Activated CD4-positive, alpha-beta T cell treated with anti-CD3 and anti-CD28 coated beads, Interleukin-2, amount 10 ng/mL, durations not matched to agents 24 days and 14 days (primary cell): ENCODE measurements at places on chromosomes 3 and 15.

GRCh38 chr3:106294121-106294520, 425.3 kb upstream of the CBLB start:
- DNase-seq = no peak

- no peak for DNase-seq
Observed at GRCh38 chr3:128296469-128297251, 143.4 kb downstream of the EEFSEC start.

DNA sequence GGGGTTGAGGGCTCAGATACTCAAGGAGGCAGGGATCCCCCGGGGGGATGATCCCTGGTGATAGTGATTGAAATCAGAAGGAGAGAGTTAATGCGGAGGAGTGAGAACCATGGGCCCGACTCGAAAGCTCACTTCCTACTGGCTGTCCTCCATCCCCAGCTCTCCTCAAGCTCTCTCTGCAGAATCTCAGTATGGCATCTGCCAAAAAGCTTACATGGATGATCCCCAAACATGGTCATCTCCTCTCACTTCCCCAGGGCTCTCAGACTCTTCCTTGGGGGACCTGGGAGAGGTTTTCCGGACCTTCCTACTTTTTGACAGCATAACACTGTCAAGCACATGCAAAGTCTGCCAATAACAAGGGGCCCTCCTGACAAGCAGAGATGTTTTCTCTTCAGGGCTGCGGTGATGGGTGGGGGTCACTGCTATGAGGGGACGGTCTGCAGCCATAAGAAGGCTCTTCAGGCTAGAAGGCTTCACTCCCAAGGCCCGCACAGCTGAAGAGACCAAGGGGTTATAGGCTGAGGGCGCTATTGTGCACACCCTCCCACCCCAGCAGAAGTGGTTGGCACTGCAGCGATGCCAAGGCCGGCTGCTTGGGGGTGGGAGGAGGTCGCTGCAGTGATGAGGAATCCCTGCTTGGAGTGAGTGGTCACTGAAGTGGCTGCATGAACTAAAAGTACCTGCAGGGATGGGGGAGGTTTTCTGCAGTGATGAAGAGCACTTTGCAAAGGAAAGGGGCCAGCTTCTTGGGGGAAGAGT, 828 bp upstream of the VWA5B2 start:
- DNase-seq = no peak

- DNase-seq = no peak
Observed at GRCh38 chr3:42122261-42123011, 31.3 kb downstream of the TRAK1 start.

GRCh38 chr3:13282358-13282985, 137.7 kb downstream of the NUP210 start:
- DNase-seq = no peak

DNA sequence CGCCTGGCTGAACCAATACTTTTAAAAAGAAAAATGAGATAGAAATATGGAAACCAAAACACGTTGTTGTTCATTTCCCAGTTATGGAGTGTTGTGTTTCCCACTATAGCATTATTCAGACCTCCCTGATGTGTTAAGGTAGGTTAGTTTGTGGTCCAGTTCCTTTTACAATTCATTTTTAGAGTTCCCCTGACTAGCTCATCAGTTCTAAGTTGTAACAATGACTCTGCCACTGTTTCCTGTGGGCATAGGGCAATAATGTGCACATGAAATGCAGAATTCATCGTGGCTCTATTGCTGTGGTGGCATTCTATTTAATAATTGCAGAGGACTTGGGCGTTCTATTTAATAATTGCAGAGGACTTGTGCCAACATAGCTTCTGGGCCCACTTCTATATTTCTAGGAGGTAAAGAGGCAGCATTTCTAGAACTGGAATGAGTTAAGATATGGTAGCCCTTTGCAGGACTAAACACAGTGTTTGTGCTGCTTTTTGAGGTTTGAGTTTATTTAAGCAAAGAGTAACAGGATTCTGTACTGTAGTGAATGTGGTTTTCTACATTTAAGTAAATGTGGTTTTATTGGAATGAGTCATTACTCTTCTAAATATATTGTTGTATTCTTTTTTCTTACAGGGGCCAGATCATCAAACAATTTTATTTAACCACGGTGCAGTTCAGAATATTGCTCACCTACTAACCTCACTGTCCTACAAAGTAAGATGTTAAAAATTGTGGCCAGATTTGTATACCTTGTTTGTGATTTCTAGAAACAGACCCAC, 47.5 kb downstream of the ARMC8 start:
- DNase-seq = no peak

DNA sequence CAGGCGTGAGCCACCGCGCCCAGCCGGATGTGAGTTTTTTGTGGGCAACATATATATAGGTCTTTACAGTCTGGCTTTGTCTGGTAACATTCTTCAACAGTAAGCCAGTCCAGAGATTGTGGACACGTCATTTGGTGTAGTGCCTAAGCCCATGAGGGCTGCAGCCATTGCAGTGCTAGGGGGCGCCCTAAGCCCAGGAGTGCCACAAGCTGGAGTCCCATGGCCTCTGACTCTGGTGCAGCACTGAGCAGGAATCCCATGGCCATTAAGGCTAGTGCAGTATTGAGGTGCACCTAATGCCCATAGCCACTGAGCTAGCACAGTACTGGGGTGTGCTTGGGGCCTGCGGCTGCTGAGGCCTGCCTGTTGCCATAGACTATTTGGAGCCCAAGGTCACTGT, 136.4 kb upstream of the NDN start:
- no peak for DNase-seq

GRCh38 chr3:140143367-140144069, 208.5 kb downstream of the CLSTN2 start:
- DNase-seq = no peak

DNA sequence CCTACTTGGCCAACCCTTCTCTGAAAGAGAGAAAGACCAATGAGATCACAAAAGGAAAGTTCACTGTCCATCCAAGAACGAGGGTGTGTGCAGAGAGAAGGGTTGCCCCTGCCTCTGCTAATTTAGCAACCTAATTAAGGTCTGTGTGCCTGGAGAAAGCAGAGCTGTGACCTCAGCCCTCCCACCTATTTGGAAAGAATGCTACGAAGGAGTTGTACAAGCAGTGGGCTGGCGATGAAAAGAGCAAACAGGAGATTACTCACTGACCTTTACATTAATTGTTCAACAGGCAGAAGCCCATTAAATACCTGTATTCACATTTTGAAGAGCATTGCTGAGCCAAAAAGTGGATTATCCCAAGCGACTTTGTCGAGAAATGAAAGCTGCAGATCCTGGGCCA, 314.9 kb downstream of the NTRK3 start:
- DNase-seq = no peak

GRCh38 chr15:53910236-53910849, 67.9 kb upstream of the UNC13C start:
- DNase-seq = no peak

GRCh38 chr3:34015204-34016142, 217.0 kb downstream of the PDCD6IP start:
- DNase-seq = no peak

DNA sequence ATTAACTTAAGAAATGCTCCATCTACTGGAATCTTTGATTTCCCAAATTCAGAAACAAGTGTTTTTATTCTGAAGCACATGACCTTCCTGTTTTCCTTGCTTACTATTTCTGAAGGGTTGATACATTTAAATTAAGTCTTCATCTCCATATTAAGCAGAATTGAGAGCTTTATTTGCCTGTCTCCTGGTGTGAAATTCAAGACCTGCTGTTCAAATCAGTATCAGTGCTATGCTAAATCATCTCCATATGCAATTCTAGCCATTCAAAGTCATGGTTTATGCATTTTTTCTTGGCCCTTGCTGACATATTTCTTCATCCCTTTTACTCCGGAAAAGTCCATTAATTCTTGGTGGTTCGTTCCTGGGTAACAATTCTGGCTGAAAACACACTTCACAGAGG, 195.4 kb downstream of the ATP8B4 start:
- no peak for DNase-seq

- DNase-seq = no peak
Observed at GRCh38 chr3:42369304-42369703, 41.1 kb downstream of the LYZL4 start.

GRCh38 chr3:169112153-169112892, 551.2 kb downstream of the MECOM start:
- DNase-seq = no peak

- DNase-seq = no peak
Observed at GRCh38 chr3:55191911-55192775, 264.3 kb upstream of the LRTM1 start.

DNA sequence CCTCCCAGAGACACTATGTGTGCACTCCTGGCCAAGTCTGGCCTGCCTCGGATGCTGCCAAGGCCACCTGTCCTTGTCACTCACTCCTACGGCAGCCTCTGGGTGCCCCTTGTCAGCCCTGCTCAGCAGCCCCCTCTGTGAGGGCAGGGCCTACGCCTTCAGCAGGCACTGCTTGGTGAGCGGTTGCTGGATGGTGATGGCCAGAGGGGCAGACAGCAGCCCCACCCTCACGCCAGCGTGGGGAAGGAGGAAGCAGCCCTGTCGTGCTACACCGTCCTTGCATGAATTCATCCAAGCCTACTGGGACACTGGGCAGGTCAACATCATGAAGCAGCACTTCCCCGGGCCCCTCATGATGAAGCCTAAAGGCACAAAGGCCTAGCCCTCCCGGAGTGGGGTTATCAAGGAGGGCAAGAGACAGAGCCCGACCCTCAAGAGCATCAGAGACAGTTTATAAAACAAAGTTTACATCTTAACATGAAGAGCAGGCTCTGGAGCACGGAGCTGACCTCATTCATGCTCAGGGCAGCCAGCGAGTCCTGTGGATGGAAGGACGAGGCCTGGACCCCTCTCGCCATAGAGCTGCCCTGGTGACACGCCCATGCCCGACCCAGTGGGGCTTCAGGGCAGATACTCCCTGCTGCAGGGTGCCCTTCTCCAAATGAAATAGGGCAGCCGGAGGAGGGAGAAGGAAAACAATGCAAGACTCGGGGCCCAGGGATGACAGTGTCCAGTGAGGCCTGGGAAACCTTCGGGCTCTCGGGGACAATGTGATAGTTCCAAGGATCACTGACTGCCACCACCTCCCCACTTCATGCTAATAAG, 25.3 kb downstream of the CHDH start:
- no peak for DNase-seq

DNA sequence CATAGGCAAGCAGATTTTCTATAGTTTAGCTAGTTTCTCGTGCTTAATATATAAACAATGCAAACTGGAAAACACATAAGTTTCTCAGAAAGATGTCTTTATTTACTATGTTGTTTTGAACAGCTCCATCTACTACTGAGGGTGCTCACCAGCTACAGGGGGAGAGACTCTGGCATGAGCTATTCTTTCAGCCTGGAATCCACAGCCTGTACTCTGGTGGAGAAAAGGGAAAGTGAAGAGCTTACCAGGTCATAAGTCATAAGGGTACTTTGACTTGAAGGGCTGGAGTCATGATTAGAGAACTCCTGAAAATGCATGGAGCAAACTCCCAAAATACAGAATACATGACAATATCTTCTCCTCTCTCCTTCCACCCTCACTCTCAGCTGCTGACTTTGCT, 4.4 kb upstream of the AVEN start:
- no peak for DNase-seq

DNA sequence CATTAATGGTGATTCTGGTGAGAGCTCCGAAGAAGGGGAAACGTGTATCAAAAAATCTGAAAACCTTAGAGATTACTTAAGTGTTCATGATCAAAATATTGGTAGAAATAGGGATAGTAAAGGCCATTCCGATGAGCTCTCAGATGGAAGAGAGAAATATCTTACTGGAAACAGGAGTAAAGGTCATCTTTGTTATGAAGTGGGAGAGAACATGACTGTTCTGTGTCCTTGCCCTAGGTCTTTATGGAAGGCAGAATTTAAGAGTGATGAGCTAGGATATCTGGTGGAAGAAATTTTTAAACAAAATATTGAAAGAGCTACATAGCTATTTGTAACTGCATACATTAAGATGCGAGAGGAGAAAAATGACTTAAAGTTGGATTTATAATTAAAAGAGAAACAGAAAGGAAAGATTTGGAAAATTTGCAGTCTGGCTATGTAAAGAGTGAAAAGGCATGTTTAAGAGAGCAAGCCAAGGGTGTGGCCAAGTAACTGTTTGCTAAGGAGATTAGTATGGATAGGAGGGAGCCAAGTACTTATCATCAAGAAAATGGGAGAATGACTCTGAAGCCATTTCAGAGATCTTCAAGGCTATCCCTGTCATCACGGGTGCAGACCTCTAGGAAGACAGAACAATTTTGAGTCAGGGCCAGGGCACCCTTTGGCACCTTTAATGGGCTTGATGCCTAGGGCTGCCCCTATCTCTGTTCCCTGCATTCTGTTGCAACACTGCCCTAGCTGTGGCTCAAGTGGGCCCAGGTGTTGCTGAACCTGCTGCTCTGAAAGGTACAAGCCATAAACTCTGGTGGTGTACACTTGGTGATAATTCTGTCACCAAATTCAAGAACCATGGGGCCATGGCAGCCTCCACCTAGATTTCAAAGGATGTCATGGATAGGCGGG, 27.3 kb downstream of the SLMAP start:
- DNase-seq = no peak

DNA sequence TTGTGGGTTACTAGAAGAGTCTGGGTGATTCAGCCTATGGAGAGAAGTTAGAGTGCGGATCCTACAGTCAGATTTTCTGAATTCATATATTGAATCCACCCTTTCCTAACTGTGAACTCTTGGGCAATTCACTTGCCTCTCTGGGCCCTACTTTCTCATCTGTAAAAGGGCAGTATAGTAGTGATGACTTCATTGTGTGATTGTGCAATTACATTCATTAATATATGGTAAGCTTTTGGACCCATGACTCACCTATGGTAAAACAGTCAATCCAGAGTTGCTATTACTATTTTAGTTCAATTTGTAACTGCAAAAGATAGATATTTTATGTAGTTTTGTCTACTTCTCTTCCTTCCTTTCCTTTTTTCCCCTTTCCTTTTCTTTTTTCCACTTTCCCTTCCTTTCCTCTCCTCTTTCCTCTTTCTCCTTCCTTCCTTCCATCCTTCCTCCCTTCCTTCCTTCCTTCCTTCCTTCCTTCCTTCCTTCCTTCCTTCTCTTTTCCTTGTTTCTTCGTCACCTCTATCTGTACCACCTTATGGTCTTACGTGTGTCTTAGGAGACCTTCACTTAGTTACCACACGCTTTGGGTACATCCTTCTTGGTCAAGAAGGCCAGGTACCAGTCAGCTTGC, 37.0 kb downstream of the GMNC start:
- DNase-seq = no peak

DNA sequence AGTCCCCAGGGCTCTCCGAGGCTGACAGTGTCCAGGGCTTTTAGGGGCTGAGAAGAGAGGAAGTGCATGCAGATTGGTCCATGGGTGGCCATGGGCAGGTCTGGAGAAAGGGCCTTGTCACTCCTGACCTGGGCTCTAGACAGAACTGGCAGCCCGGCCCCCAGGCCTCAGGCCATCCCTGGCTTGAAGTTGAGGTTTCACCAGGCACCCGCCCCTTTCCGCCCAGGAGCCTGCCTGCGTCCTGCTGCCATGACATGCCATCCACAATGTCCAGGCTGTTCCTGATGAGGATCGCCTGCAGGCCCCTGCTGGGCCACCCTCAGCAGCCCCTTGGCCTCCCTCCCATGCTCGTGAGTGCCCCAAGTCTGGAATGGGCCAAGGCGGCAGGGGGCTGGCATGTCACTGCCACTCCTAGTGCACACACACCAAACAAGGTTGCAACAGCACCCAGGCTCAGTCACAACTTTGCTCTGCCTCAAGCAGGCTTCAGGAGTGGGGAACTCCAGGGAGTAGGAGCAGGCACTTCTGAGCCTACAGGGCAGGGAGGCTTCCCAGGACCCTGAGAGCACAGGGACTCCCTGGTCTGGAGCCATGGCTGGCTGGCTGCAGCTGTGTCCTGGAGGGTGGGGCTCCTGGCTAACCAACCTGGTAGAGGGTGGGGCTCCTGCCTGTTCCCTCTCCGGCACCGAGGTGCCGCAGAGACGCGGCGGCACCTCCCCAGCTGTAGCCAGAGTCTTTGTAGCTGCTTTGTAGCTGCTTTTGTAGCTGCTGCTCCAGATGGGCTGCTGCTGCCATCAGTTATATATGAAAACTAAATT, 1457.1 kb upstream of the GBE1 start:
- DNase-seq = no peak
